ENCODE measurements at places on chromosomes 12 and 14. TPM values are rescaled to one million over a fixed set of nuclear protein-coding genes. Genes with fewer than 3 reads are reported as not detected.

DNA sequence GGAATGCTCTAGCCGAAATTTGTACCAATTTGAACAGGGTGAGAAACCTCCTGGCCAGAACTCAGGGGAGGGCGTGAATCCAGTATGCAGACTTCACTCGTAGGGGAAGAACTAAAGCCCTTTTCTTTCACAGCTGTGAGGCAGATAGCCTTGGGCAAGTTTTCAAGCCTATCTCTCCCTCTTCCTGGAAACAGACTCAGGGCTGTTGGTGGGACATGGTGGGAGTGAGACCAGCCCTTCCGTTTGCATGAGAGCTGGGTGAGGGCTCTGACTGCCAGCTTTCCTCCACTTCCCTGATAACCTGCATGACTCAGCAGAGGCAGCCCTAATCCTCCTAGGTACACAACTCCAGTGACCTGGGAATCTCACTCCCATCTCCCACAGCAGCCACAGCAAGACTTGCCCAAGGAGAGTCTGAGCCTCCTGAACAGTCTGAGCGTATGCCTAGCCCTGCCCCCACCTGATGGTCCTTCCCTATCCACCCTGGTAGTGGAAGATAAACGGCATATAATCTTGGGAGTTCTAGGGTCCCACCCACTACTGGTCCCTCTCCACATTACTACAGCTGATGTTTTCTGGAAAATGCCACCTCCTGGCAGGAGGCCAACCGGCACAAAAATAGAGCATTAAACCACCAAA lies 170.1 kb upstream of the AMIGO2 start:
- no peak for DNase-seq

GRCh38 chr14:66315548-66315947 lies 170.6 kb upstream of the CCDC196 start:
- DNase-seq: no peak

DNA sequence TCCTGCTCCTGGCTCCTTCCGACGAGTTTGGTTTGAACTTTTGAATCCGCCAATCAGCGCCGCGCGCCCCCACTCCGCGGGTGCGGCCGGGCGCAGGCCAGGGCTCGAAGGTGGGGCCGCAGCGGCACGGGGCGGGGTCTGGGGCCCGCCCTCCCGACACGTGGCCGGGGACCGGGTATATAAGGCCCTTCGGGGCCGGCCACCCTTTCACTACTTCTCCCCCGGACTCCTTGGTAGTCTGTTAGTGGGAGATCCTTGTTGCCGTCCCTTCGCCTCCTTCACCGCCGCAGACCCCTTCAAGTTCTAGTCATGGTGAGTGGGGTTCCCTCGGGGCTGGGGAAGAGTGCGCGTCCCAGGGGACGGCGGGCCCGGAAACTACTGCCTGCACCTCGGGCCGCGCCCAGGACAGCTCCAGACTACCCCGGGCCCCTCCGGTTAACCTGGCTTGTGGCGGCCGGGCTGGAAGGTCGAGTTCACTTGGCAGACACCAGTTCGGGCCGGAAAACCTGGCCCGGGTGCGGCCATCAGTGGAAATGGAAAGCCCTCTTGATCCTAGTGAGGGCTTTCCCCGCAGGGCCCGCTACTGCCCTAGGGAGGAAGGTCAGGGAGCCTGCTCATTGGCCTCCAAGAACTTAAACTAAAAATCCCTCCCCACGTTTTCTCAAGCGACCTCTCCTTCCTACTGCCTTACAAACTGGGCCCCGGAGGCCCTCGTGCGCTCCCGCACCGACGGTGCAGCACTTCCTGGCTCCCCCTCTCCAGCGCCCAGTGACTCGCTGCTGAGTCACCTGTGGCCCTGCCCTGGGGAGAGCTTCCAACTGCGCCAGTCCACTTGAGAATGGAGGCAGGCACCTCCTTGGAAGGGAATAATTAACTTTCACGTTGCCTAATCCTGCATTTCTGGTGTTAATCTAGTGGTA lies at the start of gene TUBA1C:
Gene TUBA1C (plus strand): TSS at position 210 of the 920 bp plus-strand sequence. CDS start 100 bp downstream, at position 310.
- no peak for DNase-seq

DNA sequence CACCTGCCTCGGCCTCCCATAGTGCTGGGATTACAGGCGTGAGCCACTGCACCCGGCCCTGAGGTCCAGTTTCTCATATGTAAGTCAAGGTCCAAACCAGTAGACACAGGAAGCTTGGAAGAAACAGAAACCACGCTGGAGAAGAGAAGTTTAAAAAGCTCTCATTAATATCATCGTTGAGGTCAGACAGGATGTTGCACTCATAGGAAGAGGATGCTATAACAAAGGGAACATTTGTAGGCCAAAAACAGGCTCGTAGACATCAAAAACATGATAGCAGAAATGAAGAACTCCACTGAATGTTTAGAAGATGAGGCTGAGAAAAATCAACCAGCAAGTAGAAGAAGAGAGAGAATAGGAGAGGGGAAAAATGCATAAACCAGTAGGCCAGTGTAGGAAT lies 46.8 kb downstream of the ACACB start:
- no peak for DNase-seq

- DNase-seq: no peak
These were observed 33.2 kb upstream of the FAM222A start for GRCh38 chr12:109680264-109681005.

DNA sequence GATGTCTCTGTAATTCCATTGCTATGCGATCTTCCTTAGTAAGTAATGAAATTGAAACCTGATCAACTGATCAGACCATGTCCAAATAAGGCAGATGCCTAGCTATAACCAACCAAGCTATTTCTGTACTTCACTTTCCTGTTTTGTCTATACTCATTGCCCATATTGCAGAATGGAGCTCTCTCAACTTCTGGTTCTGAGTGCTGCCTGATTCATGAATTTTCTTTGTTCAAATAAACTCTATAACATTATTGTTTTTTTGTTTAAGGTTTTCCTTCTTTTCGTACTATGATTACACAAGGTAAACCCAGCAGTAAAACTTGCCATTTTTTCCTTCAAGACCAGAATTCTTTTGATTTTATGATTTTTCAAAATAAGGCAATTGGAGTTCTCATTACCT lies 16.3 kb downstream of the COX16 start:
- DNase-seq: no peak

DNA sequence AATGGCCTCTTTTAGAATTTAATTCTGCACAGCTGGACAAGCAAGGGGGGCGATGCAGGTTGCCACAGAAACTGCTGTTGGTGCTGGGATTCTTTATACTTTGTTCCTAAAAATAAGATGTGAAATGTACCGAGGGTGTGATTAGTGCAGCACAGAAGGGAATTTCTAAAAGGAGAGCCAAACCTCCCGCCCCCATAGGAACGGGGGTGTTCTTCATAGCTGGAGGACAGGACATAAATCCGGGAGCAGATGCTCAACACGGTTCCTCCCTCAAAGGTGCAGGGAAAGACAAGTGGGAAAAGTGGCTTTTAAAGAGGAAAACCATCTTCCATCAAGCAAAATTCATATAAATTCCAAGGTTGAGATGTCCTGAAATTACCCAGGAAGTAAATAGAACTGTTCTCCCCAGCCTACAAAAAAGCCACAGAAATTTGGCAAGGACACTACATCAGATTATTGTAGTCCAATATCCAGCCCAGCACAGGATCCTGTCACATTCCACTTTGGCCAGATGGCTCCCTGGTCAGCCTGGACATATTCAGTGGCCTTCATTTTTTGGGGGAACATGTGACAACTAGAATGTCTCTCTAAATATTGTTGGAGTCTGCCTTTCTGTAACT lies 51.4 kb upstream of the TMX1 start:
- no peak for DNase-seq

DNA sequence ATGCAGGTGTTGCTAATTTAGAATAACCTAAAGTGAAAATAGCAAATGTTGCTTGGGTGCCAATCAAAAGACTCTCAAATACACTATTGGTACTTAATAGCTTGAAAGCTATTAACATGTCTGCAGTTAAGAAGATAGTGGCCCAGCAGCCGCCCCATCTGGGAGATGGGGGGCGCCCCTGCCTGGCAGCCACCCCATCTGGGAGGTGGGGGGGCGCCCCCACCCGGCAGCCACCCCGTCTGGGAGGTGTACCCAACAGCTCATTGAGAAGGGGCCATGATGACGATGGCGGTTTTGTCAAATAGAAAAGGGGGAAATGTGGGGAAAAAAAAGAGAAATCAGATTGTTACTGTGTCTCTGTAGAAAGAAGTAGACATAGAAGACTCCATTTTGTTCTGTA lies 923.1 kb upstream of the MDGA2 start:
- no peak for DNase-seq

DNA sequence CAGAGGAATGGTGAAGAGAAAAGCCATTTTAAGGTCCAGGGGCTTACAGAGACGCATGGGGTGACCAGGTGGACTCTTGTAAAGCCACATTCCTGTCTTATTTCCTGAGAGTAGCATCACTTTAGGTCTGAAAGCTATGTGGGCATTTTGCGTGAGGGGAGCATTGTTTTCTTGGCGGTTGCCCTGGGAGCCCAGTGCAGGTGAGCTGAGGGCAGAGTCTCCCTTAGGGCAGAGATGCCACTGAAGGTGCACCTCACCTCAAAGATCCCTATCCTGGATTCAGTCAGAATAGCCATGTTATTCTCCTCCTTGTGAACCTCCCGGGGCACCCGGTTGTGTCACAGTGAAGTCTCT lies 12.4 kb downstream of the GLRX5 start:
- DNase-seq: no peak

- no peak for DNase-seq
These were observed 279.7 kb upstream of the SOX5 start for GRCh38 chr12:24229031-24229700.

DNA sequence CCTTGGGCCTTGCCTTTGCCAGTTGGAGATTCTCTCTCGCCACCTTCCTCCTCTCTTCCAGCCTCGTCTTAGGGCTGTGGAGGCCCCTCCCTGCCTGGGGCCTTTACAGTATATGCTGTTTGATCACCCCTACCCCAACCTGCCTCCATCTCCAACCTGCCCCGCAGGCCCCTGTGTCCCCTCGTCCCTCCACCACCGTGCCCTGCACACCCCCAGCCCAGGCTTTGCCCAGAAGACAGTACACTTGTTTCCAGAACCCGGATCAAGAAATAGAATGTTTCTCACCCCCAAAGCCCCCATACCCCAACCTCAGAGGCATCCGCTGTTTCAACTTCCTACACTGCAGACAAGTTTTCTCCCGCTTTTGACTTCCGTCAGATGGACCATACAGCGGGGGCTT lies 202.3 kb upstream of the C14orf180 start:
- no peak for DNase-seq

DNA sequence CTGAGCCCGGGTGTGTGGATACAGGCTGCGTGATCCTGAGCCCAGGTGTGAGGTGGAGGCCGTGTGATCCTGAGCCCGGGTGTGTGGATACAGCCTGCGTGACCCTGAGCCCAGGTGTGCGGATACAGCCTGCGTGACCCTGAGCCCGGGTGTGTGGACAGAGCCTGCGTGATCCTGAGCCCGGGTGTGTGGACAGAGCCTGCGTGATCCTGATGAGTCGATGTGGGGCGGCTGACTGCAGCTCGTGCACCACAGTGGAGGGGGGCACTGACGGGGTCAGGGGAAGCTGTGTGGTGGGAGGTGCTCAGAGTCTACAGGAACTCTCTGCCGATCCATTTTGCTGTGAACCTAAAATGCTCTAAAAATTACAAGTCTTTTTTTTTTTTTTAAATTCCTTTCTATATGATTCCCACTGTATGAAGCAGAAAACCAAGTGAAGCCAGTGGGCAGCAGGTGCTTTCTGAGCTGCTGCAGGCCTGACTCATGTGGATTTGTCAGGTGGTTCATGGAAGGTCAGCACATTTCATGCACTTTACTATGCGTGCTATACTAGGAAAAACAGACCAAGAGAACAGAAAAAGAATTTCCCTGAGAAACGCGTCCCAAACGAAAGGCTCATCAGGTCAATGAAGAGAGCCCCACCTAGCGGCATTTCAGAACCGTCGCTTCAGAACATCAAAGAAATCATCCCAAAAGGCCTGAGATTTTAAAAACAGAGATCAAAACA lies 19.3 kb downstream of the BRF1 start:
- peak; percentile 70 for DNase-seq

- DNase-seq: no peak
These were observed 215.5 kb downstream of the AEBP2 start for GRCh38 chr12:19654650-19655376.

DNA sequence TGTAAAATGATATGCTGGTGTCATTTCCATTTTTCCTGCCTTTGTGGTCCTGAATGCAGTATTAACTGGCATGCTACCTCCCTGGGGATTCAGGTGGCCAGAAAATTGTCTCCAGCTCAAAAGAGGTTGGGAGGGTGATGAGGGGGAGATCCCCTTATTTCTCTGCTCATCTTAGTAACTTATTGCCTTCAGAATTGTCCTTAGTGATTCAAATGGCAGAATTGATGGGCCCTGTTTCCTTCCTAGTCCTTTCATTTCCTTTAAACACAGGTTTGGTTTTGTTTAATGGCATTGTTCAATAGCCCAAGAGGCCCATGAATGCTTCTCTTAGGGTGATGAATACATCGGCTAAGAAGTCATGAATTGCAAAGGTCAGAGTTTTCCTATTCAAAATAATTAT lies 207.0 kb downstream of the SLC41A2 start:
- no peak for DNase-seq

DNA sequence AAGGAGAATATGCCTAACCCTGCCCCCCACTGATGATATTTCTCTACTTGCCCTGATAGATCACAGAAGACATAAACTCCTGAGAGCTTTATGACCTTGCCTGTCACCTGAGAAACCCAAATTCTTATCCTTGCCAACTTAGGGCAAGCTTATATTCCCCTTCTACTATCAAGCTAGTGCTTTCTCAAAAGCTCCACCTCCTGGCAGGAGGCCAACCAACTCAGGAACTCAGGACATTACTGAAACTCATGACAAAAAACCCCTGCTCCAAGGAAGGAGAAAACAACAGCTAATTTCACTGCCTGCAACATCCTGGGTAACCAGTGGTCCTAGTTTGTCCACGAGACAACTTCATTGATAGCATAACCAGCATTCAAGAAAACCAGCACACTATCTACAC lies 60.9 kb upstream of the FSCB start:
- DNase-seq: no peak

DNA sequence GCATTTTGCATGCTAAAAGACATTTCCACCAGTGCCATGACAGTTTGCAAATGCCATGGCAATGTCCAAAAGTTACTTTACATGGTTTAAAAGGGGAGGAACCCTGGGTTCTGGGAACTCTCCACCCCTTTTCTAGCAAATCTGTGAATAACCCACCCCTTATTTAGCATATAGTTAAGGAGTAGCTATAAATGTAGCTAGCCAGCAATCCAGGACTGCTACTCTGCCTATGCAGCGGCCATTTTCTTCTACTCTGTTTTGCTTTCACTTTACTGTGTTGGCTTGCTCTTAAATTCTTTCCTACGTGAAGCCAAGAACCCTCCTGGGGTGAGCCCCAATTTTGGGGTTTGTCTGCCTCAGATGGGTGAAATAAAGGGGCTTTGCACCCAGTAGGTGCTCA lies 141.0 kb downstream of the PTPN11 start:
- DNase-seq: no peak

GRCh38 chr14:97036086-97036852 lies 239.1 kb downstream of the VRK1 start:
- DNase-seq: no peak

GRCh38 chr12:21155522-21156351 lies 24.7 kb downstream of the SLCO1B1 start:
- no peak for DNase-seq

The BICD1 gene
- polyA plus RNA-seq: 13.2 TPM

The C12orf60 gene
- polyA plus RNA-seq: 0.87 TPM

The A2M gene
- 0.02 TPM for polyA plus RNA-seq

The STRAP gene
- 85.6 TPM for polyA plus RNA-seq

The C12orf50 gene
- 0.10 TPM for polyA plus RNA-seq

The KRT6A gene
- polyA plus RNA-seq: not detected

The CDK2 gene
- polyA plus RNA-seq: 34.7 TPM

The RNASE4 gene
- 12.4 TPM for polyA plus RNA-seq

The LRRK2 gene
- polyA plus RNA-seq: 0.08 TPM

Measured in SK-N-SH (cell line).